Testis (tissue), 5 donors: ENCODE measurements at places on chromosomes 13 and 19. TPM values are rescaled to one million over a fixed set of nuclear protein-coding genes. Genes with fewer than 3 reads are reported as not detected.

GRCh38 chr19:3547301-3547731 is 8.3 kb downstream of the TEKTIP1 start:
- DNase-seq = no peak

DNA sequence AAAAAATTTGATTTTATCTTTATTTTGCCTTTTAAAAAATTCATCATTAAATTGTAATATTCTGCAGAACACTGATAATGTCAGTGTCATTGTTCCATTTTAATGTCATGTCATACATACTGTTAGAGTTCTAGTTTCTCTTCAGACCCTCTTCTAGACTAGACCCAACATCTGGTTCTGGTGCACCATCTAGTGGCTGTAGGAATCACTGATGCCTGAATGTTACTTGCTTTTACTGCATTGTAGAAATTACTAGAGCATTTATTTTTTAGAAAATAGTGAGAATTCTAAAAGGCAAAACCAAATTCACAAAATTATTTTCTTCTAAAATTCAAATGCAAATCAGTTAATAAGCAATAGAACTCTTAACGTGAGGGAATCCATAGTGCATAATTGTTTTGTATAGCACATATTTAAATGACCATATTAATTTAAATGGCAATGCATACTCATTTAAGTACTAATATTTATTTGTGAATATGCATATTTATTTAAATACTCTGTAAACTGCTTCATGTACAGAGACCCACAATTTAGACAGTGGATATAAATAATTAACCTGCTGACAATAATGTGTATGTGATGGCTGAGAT is 425.7 kb downstream of the KLF12 start:
- DNase-seq = peak; percentile 61

- peak; percentile 42 for DNase-seq
Measured at GRCh38 chr13:100089465-100090032, 656 bp downstream of the PCCA start.

DNA sequence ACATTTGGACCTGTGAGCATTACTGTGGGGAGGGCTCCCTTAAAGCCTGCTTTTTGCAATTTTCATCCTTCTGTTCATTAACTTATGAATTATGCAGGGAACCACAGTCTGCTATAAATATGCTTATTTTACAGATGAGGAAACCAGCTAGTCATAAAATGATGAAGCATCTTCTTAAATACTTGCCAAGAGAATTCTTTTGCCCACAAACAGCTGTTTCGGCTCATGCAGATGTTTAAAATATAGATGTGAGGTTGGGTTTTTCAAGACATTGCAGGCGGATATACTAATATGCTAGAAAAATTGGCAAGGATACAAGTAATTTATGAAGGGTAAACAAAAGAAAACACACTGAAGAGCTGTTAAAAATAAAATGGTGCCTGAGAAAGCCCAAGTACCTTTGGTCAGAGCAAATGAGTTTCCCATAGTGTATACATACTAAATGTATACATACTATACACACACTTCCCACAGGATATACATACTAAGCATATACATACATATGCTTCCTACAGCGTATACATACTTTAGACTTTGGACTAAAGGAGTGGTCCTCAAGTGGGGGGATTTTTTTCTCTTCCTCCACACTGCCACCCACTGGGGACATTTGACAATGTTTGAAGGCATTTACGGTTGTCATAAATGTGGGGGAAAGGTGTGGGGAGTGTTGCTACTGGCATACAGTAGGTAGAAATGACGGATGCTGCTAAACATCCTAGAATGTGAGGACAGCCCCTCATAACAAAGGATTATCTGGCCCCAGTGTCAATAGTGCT is 164.9 kb upstream of the CSNK1A1L start:
- no peak for DNase-seq

GRCh38 chr19:40245506-40246128 is 19.1 kb upstream of the CCNP start:
- DNase-seq = no peak

DNA sequence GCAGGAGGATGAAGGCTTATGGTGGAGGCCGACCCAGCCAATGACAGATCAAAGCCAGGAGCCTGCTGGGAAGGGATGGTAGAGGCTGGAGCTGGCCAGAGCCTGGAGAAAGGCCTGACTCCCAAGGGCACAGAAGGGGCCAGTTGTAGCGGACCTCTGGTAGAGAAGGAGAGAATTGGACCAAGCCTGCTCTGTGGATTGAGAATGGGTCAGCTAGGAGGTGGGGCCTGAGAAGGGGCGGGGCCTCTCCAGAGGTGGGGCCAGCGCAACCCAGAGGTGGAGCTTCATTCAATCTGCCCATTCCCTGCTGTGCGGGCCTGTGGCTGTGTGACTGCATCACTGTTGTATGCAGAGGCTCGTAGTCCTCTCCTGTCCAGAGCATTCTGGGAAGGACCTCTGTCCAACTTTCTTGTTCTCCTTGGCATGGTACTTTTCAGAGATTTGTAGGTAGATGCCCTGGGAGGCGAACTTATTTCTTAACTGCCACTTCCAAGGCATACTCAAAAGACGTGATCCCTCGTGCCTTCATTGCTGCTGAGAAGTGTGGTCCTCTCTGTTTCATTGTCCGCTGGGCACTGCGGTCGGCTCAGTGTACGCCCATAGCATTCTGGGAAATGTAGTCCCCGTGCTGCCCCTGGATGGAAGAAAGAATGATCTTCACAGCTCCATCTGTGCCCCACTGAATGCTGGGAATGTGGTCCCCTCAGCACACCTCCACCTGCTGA is 6.7 kb downstream of the GRIN2D start:
- peak; percentile 66 for DNase-seq

DNA sequence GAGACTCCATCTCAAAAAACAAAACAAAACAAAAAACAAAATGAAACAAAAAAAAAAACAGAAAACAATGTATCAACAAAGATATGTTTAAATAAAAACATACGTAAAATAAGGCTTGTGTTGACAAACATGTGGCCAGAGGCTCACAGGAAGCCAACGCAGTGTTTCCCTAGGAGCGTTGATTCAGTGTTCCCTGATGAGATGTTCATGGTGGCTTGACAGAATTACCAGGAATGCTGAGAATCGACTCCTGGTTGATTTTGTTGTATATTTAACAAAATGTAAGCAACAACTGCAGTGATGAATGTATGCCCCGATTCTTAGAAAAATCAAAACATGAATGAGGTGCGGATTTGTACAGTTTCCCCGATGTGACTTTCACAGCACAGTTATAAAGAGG is 8.9 kb upstream of the ZNF787 start:
- DNase-seq = no peak

GRCh38 chr13:35763782-35764123 is 287.3 kb upstream of the MAB21L1 start:
- no peak for DNase-seq

GRCh38 chr13:50909605-50910484 is at the start of gene RNASEH2B:
RNASEH2B (plus strand) TSS chr13:50909791; CDS start chr13:50910077, 286 bp downstream.
- peak; percentile 71 for DNase-seq

DNA sequence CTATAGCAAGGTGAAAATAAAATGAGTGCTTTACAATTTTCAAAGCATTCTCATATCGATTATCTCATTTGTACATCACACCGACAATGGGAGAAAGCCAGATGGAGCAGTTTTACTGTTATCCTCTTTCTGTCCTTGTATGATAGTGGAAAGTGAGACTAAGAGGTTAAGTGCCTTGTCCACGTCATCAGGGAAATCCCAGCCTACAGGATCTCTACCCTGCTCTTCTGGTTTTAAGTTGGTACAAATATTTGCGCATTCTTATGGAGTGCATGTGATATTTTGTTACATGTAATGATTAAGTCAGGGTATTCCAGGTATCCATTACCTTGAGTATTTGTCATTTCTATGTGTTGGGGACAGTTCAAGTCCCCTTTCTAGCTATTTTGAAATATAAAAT is 12.4 kb upstream of the ENOX1 start:
- DNase-seq = no peak

DNA sequence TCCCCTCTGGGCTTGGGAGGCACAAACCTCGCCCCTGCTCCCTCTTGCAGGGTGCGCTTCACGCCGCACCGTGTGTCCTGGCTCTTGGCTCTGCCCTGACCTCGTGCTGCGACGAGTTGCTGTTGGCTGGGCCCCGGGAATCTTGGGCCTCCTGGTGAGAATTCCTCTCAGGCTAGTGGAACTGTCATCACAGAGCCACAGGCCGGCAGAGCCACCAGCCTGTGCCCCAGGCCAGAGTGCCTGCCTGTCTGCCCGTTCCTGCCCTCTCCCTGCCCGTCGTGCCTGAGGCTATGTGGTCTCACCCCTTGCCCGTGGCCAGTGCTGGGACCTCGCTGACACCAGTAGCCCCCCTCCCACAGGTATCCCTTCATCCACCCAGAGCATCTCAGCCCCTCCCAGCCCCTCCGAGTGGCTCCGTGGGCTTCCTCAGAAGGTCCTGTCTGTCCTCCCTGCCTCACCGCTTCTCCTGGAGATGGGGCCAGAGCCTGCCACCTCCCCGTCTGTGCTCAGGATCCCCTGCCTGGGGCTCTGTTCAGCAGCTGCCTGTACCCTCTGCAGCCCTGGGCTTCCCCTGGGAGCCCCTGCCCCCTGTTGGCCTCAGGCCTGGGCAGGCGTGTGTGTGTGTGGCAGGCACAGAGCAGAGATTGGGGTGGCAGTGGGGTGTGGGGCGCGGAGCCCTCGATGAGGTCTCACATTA is 13.3 kb downstream of the NDUFB7 start:
- DNase-seq = no peak

DNA sequence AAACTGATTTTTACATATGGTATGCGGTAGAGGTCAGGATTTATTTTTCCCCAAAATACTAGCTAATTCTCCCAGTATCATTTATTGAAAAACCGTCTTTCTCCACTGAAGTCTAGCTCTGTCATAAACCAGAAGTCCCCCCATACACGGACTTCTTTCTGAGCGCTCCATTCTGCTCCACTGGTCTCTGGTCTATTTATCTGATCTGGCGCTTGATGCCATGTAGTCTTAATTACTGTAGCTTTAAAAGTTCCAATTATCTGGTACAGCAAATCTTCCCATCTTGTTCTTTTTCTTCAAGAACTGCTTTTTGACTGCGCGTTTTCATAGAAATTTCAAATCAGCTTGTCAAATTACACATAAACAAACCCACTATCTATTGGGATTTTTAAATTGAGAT is 13.7 kb downstream of the DCUN1D2 start:
- no peak for DNase-seq

DNA sequence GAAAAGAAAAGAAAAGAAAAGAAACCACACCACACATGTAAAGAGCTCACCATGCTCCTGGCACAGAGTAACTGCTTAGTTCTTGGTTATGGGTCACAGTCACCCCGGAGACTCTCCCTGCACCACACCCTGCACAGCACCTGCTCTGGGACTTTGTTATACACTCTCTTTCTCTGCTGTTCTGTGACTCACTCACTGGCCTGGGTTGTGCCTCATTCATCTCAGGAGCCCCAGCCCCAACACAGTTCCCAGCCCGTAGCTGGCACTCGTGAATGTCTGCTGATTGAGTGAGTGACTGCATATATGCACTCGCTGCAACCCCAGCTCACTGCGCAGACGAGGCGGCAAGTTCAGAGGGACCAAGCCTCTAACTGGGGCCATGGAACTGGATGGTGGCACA is 22.9 kb upstream of the ZNF507 start:
- no peak for DNase-seq

GRCh38 chr13:77810878-77811277 is 107.8 kb downstream of the EDNRB start:
- DNase-seq = no peak

- DNase-seq = no peak
Measured at GRCh38 chr13:58949646-58950045, 1214.1 kb downstream of the DIAPH3 start.

- DNase-seq = no peak
Measured at GRCh38 chr19:5804516-5805461, at the start of gene NRTN. NRTN (plus strand) TSS chr19:5805067; CDS start chr19:5824166, 19,099 bp downstream.

DNA sequence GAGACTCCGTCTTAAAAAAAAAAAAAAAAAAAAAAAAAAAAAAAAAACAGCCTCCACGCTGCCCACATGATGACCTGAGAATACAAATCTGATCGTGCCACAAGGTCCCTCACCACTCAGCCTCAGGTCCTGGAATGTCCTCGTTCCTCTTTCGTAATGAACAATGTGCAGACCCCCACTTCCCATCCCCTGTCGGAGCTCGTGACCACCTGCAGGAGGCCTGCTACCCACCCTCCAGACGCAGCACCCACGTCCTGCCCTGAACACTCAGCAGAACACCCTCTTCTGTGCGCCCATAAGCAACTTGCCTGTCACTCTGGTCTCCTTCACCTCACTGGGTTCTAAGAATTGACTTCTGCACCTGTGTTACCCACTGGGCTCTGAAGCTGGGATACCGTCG is 166.4 kb downstream of the KATNAL1 start:
- no peak for DNase-seq

DNA sequence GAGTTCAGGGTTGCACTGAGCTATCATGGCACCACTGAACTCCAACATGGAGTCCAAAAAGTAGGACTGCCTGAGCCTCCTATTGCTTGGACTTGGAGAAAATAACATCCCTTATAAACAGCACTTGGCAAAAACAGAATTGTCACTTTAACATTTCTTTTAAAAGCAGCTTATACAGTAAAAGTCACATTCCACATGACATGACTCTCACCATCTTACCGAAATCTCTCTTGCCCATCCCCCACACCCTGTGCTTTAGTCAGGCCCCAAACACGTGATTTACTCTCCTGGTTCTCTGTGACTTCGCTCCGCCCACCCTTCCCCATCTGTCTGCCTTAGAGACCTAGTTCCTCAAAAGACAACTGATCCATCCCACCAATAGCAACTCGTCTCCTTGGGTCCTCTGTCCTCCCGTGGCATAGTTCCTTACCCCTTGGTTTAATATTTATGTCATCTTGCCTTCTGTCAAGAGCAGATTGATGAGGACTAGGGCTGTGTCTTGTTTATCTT is 4.6 kb downstream of the SAFB start:
- DNase-seq = peak; percentile 54

DNA sequence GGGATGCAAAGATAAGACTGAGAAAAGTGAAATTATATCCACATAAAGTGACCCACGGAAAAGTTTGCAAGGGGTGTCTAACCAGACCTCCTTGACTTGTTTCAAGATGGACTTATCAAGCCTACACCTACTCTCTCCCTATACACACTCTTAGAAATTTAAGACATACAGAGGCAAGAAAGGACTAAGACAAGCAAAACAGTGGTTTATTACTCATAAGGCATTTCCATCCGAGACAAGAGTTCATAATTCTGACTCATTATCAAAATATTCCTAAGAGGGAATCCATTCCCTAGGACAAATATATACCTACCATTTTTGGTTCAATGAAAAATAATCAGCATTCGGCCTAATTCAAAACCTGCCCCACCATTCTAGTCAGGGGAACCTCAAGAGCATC is 232.6 kb upstream of the GPC6 start:
- DNase-seq = no peak

Gene HSH2D
- 0.55 TPM for total RNA-seq

Gene ITGBL1
- total RNA-seq = 5.7 TPM

Gene SEMA6B
- total RNA-seq = 3.5 TPM

Gene ZNF575
- 1.1 TPM for total RNA-seq

Gene ZNF850
- total RNA-seq = 10.6 TPM

Gene FPR1
- 2.1 TPM for total RNA-seq

Gene NEK5
- 9.2 TPM for total RNA-seq

Gene MEF2B
- 5.7 TPM for total RNA-seq

Gene SIGLEC12
- not detected for total RNA-seq

Gene ZNF112
- total RNA-seq = 9.8 TPM

Gene C3
- total RNA-seq = 49.5 TPM

Gene IGFLR1
- 15.9 TPM for total RNA-seq
